ENCODE measurements at places on chromosomes 16 and 17. TPM values are rescaled to one million over a fixed set of nuclear protein-coding genes. Genes with fewer than 3 reads are reported as not detected.

KLHL10 gene
- not detected for total RNA-seq

GRCh38 chr17:8857919-8858318 lies 9.6 kb downstream of the PIK3R6 start:
- H3K27me3 ChIP-seq = no peaks in the 10 kb centered on the region
- H3K4me1 ChIP-seq = peaks cover 41% of the 10 kb centered on the region
- H3K4me3 ChIP-seq = peak overlapping the region; percentile 62
- peak overlapping the region; percentile 83 for H3K27ac ChIP-seq

EFCAB5 gene
- 2.5 TPM for total RNA-seq

GRCh38 chr17:9587969-9588656 lies 11.7 kb downstream of the CFAP52 start:
- no peaks in the 10 kb centered on the region for H3K36me3 ChIP-seq
- no peak for DNase-seq
- peaks cover 14% of the 10 kb centered on the region for H3K27me3 ChIP-seq
- no peak overlapping the region for H3K4me3 ChIP-seq
- H3K27ac ChIP-seq = no peak overlapping the region
- H3K4me1 ChIP-seq = no peaks in the 10 kb centered on the region

- no peaks in the 10 kb centered on the region for H3K36me3 ChIP-seq
- peak overlapping the region; percentile 70 for H3K27ac ChIP-seq
- no peak overlapping the region for H3K4me3 ChIP-seq
- peaks cover 32% of the 10 kb centered on the region for H3K4me1 ChIP-seq
- no peak for DNase-seq
Measured at GRCh38 chr17:30816165-30816564, 8.3 kb downstream of the CRLF3 start.

CCDC57 gene
- total RNA-seq = 34.0 TPM

DNA sequence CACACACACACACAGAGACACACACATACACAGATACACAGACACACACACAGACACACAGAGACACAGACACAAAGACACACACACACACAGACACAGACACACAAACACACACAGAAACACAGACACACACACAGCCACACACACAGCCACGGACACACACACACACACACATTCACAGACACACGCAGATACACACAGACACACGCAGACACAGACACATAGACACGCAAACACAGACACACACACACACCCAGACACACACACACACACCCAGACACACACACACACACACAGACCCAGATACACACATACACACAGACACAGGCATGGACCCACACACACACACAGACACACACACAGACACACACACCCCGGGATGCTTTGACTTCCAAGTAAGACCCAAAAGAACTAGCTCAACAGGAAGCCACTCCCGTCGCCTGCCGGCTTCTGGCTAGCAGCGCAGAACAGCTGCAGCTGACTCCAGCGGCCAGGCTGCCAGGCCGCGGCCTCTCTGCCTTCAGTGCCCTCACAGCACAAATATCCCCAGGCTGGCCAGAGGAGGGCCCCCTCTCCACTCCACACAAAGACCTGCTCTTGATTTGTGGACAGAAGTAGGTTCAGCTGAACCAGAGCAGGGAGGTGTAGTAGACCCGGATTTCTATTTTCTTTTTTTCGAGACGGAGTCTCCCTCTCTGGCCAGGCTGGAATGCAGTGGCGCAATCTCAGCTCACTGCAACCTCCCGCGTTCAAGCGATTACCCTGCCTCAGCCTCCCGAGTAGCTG lies 6.0 kb upstream of the CHRNE start:
- no peaks in the 10 kb centered on the region for H3K4me1 ChIP-seq
- H3K27me3 ChIP-seq = no peaks in the 10 kb centered on the region
- peak; percentile 84 for DNase-seq
- H3K36me3 ChIP-seq = no peaks in the 10 kb centered on the region

DNA sequence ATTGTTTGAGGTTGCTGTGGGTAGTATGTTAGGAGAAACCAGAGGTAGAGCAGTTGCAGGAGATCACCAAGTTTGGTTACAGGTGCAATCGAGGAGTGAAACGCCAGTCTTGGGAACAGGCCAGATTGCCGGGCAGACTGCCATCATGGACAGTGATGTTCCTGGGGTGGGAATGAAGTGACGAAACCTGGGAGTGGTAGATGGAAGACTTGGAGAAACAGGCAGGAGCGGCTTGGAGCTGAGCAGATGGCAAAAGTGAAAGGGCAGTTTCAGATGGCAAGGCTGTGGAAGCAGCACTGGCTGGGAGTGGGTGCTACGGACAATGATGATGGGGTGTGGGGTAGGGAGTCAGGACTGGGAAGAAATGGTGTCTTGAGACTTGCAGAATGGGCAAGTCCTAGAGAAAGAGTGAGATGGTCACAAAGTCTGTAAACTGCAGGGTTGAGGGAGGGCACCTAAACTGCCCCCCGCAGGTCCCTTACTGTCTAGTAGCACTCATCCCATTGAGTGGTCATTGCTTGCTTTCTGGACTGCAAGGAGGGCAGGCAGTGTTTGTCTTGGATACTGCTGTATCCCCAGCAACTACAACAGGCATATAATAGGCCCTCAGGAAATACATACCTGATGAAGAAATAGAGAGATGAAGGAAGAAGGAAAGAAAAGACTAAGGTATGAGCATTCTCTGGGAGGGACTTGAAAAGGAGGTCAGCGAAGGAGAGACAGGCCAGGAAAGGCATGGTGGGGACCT lies 29.5 kb upstream of the ULK2 start:
- H3K4me3 ChIP-seq = no peak overlapping the region
- H3K27me3 ChIP-seq = no peaks in the 10 kb centered on the region
- DNase-seq = no peak
- no peaks in the 10 kb centered on the region for H3K36me3 ChIP-seq

- H3K27me3 ChIP-seq = no peaks in the 10 kb centered on the region
- H3K4me3 ChIP-seq = no peak overlapping the region
- no peak for DNase-seq
- H3K4me1 ChIP-seq = no peaks in the 10 kb centered on the region
Measured at GRCh38 chr16:66798161-66798560, 3.2 kb downstream of the TERB1 start.

DNA sequence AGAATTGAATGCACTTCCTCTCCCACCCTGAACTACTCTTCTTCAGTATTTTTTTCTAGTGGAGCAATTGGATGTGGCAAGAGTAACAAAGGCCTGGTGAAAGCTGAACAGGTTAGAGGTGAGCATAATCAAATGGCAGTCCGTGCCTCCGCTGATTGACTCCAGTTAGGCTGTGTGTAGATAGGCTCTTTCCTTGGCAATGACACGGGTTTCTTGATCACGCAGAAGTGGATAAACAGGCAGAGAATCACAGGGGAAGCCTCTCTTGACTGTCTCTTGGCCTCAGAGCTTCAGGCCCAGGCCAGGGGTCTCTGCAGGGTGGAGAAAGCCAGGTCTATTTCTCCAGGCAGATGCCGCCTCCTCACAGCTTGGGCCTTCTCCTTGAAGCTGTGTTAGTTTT lies 4.2 kb downstream of the CD300LB start:
- no peak for DNase-seq
- peaks cover 10% of the 10 kb centered on the region for H3K4me1 ChIP-seq
- H3K27me3 ChIP-seq = no peaks in the 10 kb centered on the region
- H3K36me3 ChIP-seq = no peaks in the 10 kb centered on the region
- no peak overlapping the region for H3K4me3 ChIP-seq

GRCh38 chr17:17363638-17364337 lies 60.6 kb downstream of the NT5M start:
- H3K4me3 ChIP-seq = no peak overlapping the region
- H3K27ac ChIP-seq = no peak overlapping the region
- peaks cover 13% of the 10 kb centered on the region for H3K27me3 ChIP-seq
- no peak for DNase-seq

- H3K4me1 ChIP-seq = peaks cover 13% of the 10 kb centered on the region
- H3K27ac ChIP-seq = no peak overlapping the region
- no peaks in the 10 kb centered on the region for H3K36me3 ChIP-seq
- DNase-seq = no peak
- H3K27me3 ChIP-seq = no peaks in the 10 kb centered on the region
Measured at GRCh38 chr17:39949028-39949427, 13.8 kb upstream of the GSDMA start.

- H3K27me3 ChIP-seq = no peaks in the 10 kb centered on the region
- no peak for DNase-seq
- H3K4me3 ChIP-seq = no peak overlapping the region
- H3K4me1 ChIP-seq = peaks cover 4% of the 10 kb centered on the region
Measured at GRCh38 chr17:28391401-28391800, 14.6 kb downstream of the SLC46A1 start.

GRCh38 chr16:53090591-53091411 lies 36.0 kb downstream of the CHD9 start:
- peak overlapping the region; percentile 53 for H3K27ac ChIP-seq
- DNase-seq = peak; percentile 65
- peaks cover 42% of the 10 kb centered on the region for H3K4me1 ChIP-seq
- peak overlapping the region; percentile 85 for H3K4me3 ChIP-seq

GRCh38 chr16:11215935-11216556 lies 40.0 kb downstream of the SOCS1 start:
- H3K4me1 ChIP-seq = peaks cover 28% of the 10 kb centered on the region
- H3K4me3 ChIP-seq = peak overlapping the region; percentile 36
- peak overlapping the region; percentile 83 for H3K27ac ChIP-seq
- peak; percentile 77 for DNase-seq
- H3K36me3 ChIP-seq = peaks cover 28% of the 10 kb centered on the region
- H3K27me3 ChIP-seq = no peaks in the 10 kb centered on the region

DNA sequence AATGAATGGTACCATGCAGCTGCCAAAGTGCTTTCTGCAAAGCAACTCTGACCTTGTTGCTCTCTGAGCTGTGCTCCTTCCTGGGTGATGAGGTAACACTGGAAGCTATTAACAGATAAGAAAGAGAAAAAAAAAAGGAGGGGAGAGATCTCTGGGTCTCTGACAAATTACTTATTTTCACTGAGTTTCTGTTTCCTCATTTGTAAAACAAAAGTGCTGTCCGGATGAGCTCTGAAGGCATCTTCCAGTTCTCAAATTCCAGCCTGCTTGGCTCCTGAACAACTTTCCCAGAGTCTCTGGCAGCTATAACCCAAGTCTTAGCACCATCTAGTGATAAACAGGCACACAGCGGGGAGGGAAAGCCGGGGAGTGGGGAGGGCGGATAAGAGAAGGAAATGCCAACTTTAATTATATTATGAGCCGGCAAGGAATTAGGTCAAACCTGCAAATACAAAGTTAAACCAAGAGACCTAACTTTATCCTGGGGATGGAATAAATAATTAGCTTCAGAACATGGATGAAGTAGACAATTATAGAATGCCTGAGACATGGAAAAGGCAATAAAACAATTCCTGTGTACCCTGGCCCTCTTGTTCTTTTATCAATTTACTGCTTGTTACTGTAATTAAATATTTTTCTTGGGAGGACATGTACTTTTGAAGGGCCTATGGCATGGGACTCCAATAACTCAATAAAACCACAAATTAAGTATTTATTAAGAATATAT lies 61.3 kb upstream of the KIFC3 start:
- no peak for DNase-seq
- H3K4me3 ChIP-seq = no peak overlapping the region
- peaks cover 8% of the 10 kb centered on the region for H3K4me1 ChIP-seq
- no peaks in the 10 kb centered on the region for H3K36me3 ChIP-seq
- H3K27me3 ChIP-seq = no peaks in the 10 kb centered on the region

DNA sequence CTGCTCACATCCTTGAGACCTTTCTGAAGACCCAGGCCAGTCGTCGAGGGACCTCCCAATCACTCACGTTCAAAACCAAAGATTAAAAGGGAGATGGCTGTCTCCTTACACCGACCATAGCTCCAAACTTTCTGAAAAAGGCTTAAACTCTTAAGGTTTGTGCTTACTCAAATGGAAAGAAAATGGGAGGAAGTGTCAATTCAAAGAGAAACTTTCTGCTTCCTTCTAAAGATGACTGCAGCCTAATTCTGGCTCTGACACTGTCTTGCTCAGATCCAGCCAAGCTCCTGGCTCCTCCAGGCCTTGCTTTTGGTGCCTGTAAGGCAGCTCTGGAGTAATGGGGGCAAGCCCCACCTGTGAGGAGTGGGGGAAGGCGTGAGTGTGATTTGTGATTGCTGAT lies 54.9 kb upstream of the WSB1 start:
- DNase-seq = no peak
- peaks cover 36% of the 10 kb centered on the region for H3K4me1 ChIP-seq
- H3K27me3 ChIP-seq = no peaks in the 10 kb centered on the region
- peak overlapping the region; percentile 66 for H3K4me3 ChIP-seq
- H3K36me3 ChIP-seq = no peaks in the 10 kb centered on the region
- H3K27ac ChIP-seq = peak overlapping the region; percentile 8

DNA sequence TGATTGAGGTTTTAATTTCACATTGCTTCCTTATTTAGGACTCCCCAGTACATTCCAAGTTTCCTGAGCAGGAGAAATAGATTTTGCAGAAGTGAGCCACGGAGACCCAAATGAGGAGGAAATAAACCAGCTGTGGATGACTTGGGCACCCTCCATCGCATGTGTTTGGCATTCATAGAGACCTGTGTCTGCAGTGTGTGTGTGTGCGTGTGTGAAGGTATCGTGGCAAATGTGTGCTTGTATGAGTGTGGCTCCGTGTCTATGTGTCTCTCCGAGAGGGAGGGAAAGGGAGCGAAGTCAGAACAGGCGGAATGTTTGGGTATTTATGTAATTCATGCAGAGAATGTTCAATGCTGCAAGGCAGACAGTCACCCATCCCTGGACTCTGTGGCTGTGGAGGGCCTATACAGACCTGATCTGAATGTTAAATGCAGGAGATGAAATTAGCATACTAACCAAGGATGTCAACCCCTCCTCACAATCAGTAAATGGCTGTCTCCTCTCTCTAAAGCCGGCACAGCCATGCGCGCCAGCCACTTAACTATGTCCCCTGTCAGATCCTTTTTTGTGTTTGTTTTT lies 186.0 kb upstream of the ZFHX3 start:
- H3K4me1 ChIP-seq = no peaks in the 10 kb centered on the region
- H3K27ac ChIP-seq = no peak overlapping the region
- DNase-seq = no peak
- no peaks in the 10 kb centered on the region for H3K36me3 ChIP-seq

DNA sequence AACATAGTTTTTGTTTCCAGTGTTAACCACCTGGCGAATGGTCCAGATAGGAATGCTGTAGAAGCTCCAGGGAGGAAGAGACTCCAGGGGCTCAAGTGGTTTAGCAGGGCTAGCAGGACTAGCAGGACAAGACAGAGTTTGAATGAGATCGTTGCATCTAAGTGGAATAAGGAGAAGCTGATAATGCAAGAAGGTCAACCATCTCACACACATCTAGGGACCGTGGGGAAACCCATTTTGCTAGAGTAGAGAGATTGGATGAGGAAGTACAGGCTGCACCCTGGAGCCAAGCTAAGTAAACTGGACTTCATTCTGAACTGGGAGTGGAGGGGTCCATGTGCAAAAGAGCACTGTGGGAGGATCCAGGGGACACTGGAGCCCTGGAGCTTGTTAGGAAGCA lies 86.1 kb upstream of the HSBP1 start:
- no peaks in the 10 kb centered on the region for H3K4me1 ChIP-seq
- no peaks in the 10 kb centered on the region for H3K36me3 ChIP-seq
- H3K27ac ChIP-seq = no peak overlapping the region
- no peak overlapping the region for H3K4me3 ChIP-seq

GRCh38 chr17:80346498-80347275 lies 68.3 kb upstream of the ENDOV start:
- H3K4me1 ChIP-seq = peaks cover 33% of the 10 kb centered on the region
- H3K27ac ChIP-seq = no peak overlapping the region
- no peak for DNase-seq
- H3K36me3 ChIP-seq = peaks cover 59% of the 10 kb centered on the region
- no peaks in the 10 kb centered on the region for H3K27me3 ChIP-seq

GRCh38 chr16:69831212-69832123 lies 69.3 kb downstream of the WWP2 start:
- no peak overlapping the region for H3K4me3 ChIP-seq
- H3K27me3 ChIP-seq = no peaks in the 10 kb centered on the region
- DNase-seq = no peak
- H3K4me1 ChIP-seq = peaks cover 10% of the 10 kb centered on the region

- H3K27ac ChIP-seq = no peak overlapping the region
- DNase-seq = no peak
- H3K27me3 ChIP-seq = no peaks in the 10 kb centered on the region
- no peaks in the 10 kb centered on the region for H3K36me3 ChIP-seq
- H3K4me3 ChIP-seq = no peak overlapping the region
Measured at GRCh38 chr16:931171-931570, 39.6 kb downstream of the LMF1 start.
